ENCODE measurements at places on chromosomes 6 and 20.

DNA sequence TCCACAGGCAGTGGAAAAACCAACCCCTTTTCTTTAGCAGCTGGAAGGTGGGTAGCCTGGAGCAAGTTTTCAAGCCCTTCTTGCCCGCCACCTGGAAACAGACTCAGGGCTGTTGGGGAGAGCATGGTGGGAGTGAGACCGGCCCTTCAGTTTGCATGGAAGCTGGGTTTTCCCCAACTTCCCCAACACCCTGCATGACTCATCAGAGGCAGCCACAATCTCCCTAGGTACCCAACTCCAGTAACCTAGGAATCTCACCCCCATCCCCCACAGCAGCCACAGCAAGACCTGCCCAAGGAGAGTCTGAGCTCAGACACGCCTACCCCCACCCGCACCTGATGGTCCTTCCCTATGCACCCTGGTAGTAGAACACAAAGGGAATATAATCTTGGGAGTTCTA is 86.3 kb upstream of the IRAK1BP1 start:
- DNase-seq: no peak

- no peak for DNase-seq
These were observed 3.0 kb upstream of the FOXO3 start for GRCh38 chr6:108557494-108558371.

- DNase-seq: no peak
These were observed 50.0 kb downstream of the TAF4 start for GRCh38 chr20:62015540-62016288.

- DNase-seq: no peak
These were observed 50.7 kb upstream of the TPD52L1 start for GRCh38 chr6:125102891-125103290.

- no peak for DNase-seq
These were observed 14.2 kb downstream of the ITCH start for GRCh38 chr20:34377072-34377847.

GRCh38 chr6:89928604-89929003 is 34.3 kb downstream of the GJA10 start:
- no peak for DNase-seq

GRCh38 chr20:10344953-10345352 is 89.1 kb downstream of the MKKS start:
- no peak for DNase-seq

GRCh38 chr6:26122402-26122792 is 35.2 kb downstream of the HFE start:
- DNase-seq: no peak

- DNase-seq: no peak
These were observed 28.4 kb downstream of the LYRM2 start for GRCh38 chr6:89610149-89610642.

DNA sequence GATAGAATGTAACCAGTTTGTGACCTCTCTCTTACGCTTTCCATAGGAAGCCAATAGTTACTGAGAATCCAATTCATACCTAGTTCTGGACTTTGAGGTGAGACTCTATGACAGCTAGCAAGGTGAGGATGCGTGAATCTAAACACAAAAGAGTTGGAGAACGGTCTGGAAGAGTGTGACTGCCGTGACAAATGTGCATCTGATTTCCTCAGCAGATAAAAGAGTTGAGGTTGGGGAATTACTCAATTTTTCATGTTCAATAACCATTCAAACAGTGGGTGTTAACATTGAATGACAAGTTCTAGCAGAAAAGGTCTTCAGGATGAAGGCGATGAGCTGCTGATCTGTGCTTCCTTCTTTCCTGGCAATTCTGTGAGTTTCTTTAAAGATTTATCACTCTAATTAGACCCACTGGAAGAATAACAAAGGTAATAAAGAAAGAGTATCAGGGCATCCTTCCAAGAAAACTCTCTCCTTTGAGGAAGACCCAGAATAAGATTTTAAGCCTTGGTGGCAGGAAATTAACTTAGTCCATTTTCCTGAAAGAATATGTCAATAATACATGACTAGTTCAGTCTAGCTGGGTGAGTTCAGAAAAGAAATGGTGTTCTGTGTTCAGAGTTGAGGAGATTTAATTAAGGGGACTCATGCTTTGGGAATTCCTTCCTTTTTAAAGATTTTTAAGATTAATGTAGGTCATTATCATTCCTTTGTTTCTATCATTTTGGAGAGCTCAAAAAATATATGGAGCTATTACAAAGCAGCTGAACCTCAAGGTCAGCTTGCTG is 24.5 kb downstream of the KIF3B start:
- no peak for DNase-seq

- no peak for DNase-seq
These were observed 204.3 kb downstream of the EPM2A start for GRCh38 chr6:145531032-145531431.

DNA sequence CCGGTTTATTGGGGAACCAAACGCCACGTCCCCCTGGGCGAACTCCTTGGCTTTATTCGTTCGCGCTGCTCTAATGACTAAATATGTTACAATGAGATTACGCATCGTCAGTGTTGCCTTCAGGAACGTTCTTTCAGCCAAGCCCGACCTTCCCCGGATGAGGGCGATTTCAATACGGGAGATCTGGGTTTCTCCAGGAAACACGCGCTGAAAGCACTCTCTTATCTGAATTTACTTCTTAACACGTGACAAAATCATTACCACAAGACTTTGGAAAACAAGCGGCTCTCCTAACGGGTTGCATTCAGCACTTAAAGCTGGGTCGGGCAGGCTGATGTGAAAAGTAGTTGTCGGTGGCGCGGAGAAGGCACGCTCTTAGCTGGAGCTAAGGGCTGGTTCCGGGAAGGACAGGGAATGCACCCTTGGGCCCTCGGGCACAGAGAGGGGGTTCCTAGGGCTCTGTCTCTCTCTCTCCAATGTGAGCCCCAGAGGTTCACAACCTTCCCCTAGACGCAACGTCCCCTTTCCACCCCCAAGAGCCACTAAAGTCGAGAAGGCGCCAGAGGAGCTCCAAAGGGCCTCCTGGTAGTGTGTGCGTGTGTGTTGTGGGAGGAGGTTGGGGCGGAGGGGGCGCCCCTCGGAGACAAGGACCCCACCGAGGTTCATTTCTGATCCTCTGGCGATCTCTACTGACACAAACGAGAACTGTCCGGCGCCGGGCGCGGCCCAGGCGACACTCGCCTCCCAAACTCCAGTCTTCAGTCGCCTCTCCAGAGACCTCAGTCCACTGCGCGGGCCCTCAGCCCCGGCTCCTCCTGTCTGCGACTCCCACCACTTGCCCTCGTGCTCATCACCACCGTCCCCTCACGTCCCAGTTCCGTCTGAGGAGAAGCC is 7.1 kb upstream of the NKX2-2 start:
- DNase-seq: no peak

GRCh38 chr6:138037009-138037504 is 70.2 kb downstream of the PERP start:
- no peak for DNase-seq

- no peak for DNase-seq
These were observed 89.6 kb downstream of the RIPOR3 start for GRCh38 chr20:50601511-50602431.

- DNase-seq: no peak
These were observed 172.9 kb upstream of the COL21A1 start for GRCh38 chr6:56420296-56420695.

DNA sequence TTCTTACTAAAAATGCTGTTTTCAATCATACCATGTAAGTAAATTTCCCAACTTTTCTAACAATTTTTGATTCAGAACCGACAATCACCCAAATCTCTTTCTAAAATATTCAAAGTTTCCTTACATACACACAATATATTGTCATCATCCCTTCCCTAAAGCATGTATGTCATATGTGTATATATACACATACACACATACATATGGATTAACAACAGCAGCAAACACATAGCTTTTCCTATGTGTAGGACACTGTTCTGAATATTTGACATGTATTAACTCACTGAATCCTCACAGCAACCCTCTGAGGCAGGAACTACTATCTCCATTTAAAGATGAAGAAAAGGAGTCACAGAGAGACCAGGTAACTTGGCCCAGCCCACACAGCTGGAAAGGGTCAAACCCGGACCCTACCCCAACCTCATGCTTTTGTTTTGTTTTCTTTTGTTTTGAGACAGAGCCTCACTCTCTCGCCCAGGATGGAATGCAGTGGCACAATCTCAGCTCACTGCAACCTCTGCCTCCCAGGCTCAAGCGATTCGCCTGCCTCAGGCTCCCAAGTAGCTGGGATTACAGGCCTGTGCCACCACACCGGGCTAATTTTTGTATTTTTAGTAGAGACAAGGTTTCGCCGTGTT is 7.2 kb downstream of the FYN start:
- no peak for DNase-seq

- no peak for DNase-seq
These were observed 175.1 kb upstream of the JAG1 start for GRCh38 chr20:10848810-10849370.

GRCh38 chr6:156517088-156517487 is 260.1 kb upstream of the ARID1B start:
- no peak for DNase-seq

GRCh38 chr20:40438161-40438830 is 250.7 kb downstream of the MAFB start:
- no peak for DNase-seq

GRCh38 chr20:9225879-9226278 is 157.0 kb downstream of the PLCB4 start:
- no peak for DNase-seq

- no peak for DNase-seq
These were observed 247.6 kb upstream of the TSHZ2 start for GRCh38 chr20:52724541-52724940.

DNA sequence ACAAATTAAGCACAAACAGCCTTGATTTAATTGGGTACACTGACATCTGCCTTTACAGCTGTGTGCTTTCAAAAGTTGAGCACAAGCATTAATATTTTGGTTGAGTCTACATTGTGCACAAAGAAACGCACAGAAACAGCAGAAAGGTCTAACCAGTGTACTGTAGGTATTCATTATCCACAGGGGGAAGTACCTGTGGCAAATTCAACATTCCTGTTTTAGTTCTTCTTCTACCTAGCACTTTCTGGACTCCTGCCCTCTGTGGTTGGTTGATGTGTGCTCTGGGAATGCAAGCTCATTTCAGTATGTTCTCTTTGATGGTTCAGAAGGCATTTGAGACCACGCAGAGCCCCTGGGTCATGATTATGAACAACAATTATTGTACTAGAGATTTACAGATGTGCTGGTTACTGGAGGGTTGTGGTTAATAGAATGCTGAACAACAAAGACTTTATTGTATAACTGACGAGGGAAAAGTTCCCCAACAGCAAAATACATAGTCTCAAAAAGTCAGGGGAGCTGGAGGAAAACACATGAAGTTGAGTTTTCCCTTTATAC is 26.6 kb upstream of the DAAM2 start:
- no peak for DNase-seq

DNA sequence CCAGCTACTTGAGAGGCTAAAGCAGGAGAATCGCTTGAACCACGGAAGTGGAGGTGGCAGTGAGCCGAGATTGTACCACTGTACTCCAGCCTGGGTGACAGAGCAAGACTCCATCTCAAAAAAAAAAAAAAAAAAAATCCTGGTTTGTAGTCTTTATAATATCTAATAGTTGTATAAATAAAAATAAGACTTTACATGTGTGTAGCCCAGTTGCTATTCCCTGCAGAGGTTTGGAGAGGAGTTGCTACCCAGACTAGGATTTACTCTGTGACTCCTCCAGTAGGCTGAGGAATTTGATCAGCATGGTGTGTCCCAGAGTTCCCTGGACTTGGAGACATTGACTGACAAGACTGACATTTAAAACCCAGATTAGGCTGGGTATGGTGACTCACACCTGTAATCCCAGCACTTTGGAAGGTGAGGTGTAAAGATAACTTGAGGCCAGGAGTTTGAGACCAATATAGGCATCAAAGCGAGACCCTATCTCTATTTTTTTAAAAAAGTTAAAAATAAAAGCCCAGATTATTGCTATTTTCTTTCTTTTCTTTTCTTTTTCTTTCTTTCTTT is 10.2 kb downstream of the CHMP4B start:
- no peak for DNase-seq

DNA sequence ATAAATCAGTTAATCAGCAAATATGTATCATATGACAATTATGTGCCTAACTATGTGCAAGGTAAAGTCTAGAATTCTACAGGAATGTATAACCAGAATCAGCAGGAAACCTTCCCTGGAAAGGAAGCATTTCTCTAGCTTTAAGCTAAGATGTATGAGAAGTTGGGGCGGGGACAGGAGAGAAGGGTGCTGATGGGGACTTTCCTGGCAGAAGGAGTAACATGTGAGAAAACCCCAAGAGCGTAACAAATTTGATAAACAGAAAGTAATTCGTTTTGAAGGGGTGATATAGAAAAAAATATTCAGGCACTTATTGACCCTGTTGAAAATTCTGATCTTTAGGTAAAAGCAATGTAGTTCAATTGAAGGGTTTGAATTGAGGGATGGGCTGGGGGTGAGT is 226.1 kb downstream of the KHDRBS2 start:
- DNase-seq: no peak

DNA sequence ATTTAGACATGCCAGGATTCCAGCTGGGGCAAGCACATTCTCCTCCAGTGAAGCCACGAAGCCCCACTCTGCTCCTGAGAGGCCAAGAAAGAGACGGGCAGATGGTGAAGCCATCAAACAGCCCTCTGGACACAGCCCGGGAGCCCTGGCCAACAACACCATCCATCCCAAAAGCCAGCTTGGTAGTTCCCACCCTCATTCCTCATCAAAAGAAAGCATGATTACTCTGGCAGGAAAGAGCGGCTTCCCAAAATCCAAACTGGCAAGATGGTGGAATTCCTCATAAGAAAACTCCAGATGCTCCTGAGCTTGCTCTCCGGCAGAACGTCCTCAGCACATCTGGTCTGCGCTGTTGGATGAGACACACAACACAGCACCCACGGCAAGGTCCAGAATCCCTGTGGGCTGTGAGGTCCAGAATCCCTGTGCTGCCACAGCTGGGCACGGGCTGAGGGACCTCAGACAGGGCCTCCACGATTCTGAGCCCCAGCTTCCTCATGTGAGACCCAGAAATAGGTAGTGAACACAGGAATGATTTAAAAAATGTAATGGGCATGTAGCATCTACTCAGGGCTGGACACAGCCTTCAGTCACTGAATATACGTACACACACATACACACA is 52.6 kb downstream of the THBS2 start:
- no peak for DNase-seq

- DNase-seq: no peak
These were observed 140.1 kb downstream of the QKI start for GRCh38 chr6:163554663-163555062.

DNA sequence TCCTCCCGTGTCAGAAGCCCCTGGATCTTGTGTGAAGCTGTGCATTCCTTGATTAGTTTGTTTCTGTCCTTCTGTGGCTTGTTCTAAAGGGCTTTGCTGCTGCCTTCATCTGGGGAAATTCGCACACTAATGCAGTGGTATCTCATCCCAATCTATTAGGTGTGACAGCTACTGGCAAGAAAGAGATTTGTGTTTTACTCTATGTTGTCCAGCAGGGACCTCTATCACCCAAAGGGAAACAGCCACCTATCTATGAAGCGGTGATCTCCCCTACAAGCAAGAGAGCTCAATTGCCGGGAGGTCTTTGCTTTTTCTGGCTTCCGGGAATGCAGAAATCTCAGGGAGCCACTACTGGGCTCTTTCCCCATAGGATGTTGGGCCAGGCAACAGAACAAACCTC is 151.8 kb downstream of the NRN1 start:
- no peak for DNase-seq

GRCh38 chr6:3796719-3797041 is 45.2 kb upstream of the PXDC1 start:
- no peak for DNase-seq

All from cortex of kidney (tissue), 1 donor.